ENCODE measurements at places on chromosomes 5 and 9.

DNA sequence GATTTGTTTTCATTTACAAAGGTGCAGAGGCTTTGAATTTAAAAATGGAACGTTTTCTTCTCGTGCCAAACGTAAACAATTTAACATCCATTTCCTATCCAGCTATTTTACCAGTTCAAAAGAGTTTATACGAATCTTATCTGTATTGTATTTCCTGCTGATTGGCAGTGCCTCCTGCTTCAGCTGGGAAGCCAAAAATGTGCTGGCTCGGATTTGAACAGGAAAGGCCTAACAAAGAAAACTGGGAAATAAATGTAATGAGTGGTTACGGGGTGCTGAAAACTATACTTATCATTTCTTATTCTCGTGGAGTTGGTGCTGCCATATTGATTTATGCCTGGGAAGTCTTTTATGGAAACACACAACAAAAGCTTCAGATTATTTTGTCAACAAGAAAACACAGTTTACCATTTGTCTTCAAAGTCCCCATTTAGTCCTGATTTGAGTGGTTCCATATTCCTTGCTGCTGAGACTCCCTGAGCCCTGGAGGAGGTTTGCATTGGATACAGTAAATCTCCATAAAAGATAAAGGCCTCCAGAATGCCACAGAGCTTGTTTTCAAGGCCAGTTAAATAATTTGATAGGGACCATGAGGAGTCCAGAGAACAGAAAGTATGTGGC, 507.4 kb downstream of the RASEF start:
- DNase-seq, result no peak

DNA sequence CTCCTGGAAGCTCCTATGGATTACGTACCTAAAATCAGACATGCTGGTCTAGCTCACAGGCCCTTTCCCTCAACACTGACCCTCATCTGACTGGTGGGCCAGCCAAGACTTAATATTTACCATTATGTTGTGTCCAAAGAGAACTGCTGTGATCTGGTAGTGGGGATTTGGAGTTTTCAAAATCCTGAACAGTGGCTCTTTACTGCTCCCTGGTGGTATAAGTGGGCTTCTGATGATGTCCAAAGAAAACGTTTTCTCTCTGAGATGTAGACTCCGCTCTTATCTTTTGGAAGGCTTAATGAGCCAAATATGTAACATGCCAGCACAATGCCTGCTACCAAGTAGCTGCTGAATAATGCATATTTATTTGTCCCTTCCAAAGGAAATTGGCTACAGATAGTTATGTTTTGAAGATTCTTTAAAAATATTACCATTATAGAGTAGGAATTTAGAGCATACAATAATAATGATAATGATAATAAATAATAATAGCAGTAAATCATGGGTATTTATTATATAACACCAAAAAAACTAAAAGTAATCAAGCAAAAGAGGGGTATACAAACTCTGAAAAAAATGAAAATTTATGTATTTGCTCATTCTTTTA, 406.6 kb upstream of the TNC start:
- peak; percentile 15 for DNase-seq

DNA sequence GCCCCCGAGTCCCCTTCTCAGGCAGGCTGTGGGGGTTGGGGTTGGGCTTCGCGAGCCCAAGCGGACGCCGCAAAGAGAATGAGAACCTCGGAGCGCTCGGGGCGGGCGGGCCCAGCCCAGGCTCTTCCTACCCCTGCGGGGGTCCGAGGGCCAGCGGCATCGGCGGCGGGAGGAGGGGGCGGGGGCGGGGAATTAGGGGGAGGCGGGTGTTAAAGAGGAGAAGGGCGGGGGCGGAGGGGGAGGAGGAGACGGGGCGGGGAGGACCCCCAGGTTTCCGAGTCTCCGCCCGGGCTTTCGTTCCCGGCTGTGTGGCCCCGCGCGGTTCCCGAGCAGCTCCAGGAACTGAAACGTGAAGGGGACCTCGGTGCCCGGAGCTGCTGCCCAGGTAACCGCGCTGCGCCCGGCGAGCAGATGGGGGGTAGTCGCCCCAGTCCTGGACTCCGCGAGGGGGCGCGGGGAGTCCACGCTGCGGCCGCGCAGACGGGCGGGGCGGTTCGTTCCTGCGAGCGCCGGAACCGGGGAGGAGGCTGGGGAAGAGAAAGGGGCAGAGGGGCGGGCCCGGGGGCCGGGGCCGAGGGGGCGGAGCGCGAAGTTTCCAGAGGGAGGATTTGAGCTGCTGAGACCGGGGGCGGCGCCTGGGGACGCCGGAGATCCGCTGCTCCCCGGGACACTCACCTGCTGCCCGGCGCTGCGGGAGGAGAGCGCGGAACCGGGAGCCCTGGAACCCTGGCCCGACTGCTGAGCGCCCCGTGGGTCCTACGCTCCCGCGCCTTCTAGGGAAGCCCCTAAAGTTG, 38.4 kb upstream of the PLEKHG4B start:
- no peak for DNase-seq

- peak; percentile 40 for DNase-seq
Observed at GRCh38 chr9:11868795-11869194, 824.4 kb upstream of the TYRP1 start.

GRCh38 chr5:60402161-60402785, 297.7 kb downstream of the DEPDC1B start:
- DNase-seq, result peak; percentile 4
